SJSA1 (cell line): ENCODE measurements at places on chromosomes 11 and 22. TPM values are rescaled to one million over a fixed set of nuclear protein-coding genes. Genes with fewer than 3 reads are reported as not detected.
A peak's percentile ranks its signal among the peaks of the same experiment; 100 is the strongest.

The TYMP gene
- 3.2 and 12.6 TPM in 2 replicates for total RNA-seq

The TRIM6 gene
- 24.1 and 26.2 TPM in 2 replicates for total RNA-seq

- H3K36me3 ChIP-seq, result no peaks in the 10 kb centered on the region
- H3K4me1 ChIP-seq, result peaks cover 56% of the 10 kb centered on the region
- H3K27ac ChIP-seq, result peak overlapping the region; percentile 86
- H3K4me3 ChIP-seq, result no peak overlapping the region
- H3K27me3 ChIP-seq, result no peaks in the 10 kb centered on the region
- peak; percentile 88 for DNase-seq
These were observed 58.3 kb downstream of the PRR5L start for GRCh38 chr11:36354221-36355003.

GRCh38 chr11:86177302-86177701 lies 67.3 kb upstream of the EED start:
- no peak for DNase-seq
- no peaks in the 10 kb centered on the region for H3K36me3 ChIP-seq
- H3K4me1 ChIP-seq, result peaks cover 29% of the 10 kb centered on the region
- no peaks in the 10 kb centered on the region for H3K27me3 ChIP-seq
- no peak overlapping the region for H3K4me3 ChIP-seq

DNA sequence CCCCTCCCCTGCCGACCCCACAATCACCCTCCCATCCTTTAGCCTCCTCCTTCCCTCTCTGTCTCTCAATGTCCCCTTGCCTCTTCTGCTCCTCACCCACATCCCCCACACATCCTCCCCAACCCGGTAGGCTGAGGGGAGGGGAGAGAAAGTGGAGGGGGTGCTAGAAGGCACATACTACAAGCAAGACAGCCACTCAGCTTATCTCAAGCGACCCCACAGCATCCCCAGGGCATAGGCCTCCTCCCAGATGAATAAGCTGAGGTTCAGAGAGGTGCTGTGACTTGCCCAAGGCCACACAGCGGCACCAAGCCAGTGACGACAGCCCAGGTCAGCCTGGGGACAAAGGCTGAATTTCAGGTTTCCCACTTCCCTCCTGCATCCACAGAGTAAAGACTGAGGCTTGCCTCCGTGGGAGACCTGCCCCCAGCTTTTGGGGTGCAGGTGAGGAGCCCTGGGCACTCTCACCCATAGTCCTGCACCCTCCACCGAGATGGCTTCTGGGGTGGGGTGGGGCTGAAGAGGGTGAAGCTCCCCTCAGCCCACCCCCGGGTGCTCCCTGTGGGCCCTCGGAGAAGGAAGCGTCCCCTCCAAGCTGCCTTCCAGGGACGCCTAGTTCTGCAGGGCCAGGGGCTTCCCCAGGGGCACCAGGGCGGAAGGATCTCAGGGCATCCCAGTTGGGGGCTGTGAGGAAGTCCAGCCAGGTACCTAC lies 511 bp downstream of the RAC2 start:
- H3K36me3 ChIP-seq, result no peaks in the 10 kb centered on the region
- H3K4me1 ChIP-seq, result peaks cover 17% of the 10 kb centered on the region
- H3K27me3 ChIP-seq, result no peaks in the 10 kb centered on the region

GRCh38 chr22:48592931-48593330 lies 1234.7 kb downstream of the BRD1 start:
- peaks cover 5% of the 10 kb centered on the region for H3K36me3 ChIP-seq
- no peaks in the 10 kb centered on the region for H3K4me1 ChIP-seq
- H3K27ac ChIP-seq, result no peak overlapping the region
- no peak for DNase-seq
- H3K27me3 ChIP-seq, result no peaks in the 10 kb centered on the region
